ENCODE measurements at places on chromosomes 4 and X. TPM values are rescaled to one million over a fixed set of nuclear protein-coding genes. Genes with fewer than 3 reads are reported as not detected.

KLB gene
- total RNA-seq: under 0.01 TPM

ASMT gene
- under 0.01 TPM for total RNA-seq

RADX gene
- 1.7 TPM for total RNA-seq

TEX13D gene
- not detected for total RNA-seq

OTUD6A gene
- total RNA-seq: not detected

All from bronchial epithelial cell (primary cell).